Left colon (tissue), 2 donors: ENCODE measurements at places on chromosomes 4 and X.
A peak's percentile ranks its signal among the peaks of the same experiment; 100 is the strongest.

- no peak for DNase-seq
These were observed 99.8 kb upstream of the KCNIP4 start for GRCh38 chr4:22048323-22048722.

DNA sequence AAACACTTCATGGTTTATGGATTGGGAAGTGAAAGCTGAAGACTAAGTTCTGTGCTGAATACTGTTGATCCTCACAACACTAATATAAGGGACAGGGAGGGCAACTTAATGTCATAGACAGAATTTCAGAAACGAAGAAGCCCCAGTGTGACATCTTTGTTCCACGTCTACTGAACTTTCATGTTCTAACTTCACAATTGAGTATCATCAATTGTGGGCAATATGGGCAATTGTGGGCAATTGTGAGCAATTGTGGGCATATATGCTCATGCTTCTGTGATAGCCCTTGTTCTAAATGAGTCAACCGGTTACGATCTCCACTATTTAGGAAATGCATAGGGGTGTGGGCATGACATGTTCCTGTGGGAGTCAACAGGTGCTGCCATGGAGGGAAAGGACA is 33.7 kb downstream of the CYBB start:
- DNase-seq, result no peak

DNA sequence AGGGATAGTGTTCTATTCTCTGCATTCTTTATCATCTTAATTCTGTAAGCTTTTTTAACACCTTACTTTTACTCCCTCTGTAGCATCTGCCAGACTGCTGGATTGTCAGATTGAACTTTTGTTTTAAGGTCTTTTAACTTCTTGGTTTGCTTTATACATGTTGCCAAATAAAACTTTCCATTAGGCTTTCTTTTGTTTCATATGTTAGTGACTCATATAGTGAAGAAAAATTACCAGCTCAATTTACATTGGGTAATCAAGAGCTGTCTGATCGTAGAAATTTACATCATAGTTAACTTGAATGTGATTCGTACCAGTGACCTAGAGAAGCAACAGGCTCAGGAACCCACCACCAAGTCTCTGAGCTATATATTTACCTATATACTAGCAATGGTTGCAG is 28.5 kb upstream of the KLHL4 start:
- DNase-seq, result no peak

DNA sequence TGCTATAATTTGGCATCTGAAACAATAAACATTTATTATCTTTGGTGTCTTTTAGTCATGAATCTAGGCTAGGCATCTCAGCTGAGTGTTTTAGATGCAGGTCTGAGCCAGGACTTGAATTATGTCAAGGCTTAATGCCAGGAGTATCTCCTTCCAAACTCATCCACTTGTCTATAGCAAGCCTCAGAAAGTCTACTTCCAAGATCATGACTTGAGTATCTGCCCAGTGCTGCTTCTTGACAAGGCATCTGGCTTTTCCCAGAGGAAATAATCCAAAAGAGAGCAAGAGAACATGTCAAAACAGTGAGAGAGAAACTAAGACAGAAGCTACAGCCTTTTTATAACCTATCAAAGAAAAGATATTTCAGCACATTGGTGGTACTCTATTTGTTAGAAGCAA is 1052.1 kb upstream of the PCDH10 start:
- DNase-seq, result no peak

GRCh38 chr4:33537527-33537926 is 2706.8 kb downstream of the ARAP2 start:
- no peak for DNase-seq

GRCh38 chr4:145619639-145619996 is 433 bp downstream of the MMAA start:
- DNase-seq, result peak; percentile 81

- peak; percentile 62 for DNase-seq
These were observed 5.2 kb upstream of the TCEANC start for GRCh38 chrX:13647709-13648212.

GRCh38 chrX:115940348-115940747 is 230.2 kb upstream of the AGTR2 start:
- no peak for DNase-seq

DNA sequence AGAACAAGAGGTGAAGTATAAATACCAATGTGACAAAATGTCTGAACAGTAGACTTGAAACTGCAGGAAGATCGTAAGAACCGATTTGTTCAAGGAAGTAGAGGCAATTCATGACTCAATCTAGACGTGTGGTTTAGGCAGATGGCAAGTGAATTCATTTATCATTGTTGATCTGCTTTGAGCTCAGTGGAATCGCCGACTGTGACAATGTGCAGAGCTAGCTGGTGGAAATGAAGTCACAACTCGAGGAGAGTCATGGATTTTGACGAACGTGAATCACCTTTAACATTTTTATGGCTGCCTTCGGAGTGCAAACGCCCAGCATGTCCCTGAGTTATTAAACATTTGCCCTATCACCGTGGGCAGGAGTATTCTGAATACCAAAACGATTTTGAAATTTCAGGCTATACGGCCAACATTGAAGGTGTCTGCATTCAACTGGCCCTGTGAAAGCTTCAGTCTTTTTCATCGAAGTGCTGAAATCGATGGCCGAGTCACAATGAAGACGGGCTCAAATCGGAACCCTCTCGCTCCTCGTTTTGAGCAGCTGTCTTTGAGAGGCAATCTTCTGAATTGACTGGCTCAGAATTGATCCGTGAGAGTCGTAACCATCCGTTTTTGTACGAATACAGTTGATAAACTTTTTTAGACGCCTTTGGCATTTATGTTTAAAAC is 689 bp upstream of the OGT start:
- peak; percentile 22 for DNase-seq
